ENCODE measurements at places on chromosomes 1 and 21.

DNA sequence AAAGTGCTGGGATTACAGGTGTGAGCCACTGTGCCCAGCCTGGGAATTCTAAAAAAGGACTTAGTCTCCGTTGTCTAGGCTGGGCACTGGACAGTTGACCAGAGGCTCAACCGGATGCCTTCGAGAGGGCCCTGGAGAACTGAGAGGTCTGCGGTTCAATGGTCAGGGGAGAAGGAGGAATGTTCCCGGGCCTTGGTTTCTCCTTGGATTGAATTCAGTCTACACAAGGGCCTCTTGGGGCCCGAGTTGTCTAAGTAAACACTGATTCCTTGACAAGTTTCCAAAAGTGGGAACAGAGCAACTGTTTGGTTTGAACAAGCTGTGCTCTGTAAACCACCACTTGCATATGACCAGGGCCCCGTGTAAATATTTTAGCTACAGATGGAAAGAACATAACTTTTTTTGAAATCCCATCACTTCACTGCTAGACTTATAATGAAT is 29.1 kb upstream of the CAPZB start:
- DNase-seq, result peak; percentile 41

- no peak for DNase-seq
Observed at GRCh38 chr1:9399510-9400424, 107.1 kb downstream of the SPSB1 start.

- no peak for DNase-seq
Observed at GRCh38 chr1:40847023-40847745, 15.0 kb downstream of the CITED4 start.

DNA sequence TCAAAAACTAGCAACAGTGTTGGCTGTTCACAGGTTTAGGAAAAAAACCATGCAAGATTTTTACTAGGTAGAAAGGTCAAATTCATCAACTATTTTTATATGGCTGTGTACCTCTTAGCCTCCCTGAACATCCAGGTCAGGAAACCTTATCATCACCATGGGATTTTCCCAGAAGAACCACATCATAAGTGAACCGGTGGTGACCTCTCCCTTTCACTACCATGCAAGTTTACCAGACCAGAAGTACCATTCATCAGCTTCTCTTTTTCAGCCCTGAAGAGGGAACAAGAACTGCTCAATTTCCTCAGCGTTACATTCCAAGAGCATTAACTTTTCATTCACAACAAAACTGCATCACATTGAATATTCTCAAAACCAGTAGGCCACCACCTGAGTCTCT is 5.9 kb downstream of the SSBP3 start:
- no peak for DNase-seq

DNA sequence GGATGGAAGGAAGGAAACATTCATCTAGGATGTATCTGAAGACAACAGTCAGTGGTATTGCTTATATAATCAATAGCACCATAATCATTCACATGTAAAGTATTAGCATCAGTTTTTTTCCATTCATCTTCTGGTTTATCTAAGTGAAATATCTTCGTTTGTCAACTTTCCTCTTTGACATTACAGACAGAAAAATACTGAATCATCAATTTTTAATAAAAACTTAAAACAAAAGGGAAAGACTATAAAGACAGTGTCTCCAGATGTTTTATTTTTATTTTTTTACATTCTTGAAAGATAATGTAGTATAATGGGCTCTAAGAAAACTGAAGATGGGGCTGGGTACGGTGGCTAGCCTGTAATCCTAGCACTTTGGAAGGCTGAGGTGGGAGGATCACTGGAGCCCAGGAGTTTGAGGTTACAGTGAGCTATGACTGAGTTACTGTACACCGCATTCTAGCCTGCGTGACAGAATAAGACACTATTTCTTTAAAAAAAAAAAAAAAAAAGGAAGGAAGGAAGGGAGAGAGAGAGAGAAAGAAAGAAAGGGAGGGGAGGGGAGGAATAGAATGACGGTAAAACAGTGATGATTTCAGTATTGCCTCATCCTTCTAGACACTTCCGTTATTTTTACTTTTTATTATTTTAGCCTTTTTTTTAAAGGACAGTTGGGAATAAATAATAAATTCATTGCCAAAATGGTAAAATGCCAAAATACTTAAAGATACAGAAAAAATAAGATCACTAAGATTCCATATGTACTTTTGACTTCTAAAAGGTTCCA is 89.5 kb downstream of the NRIP1 start:
- DNase-seq, result no peak

GRCh38 chr1:102661481-102661880 is 446.8 kb downstream of the COL11A1 start:
- DNase-seq, result no peak

DNA sequence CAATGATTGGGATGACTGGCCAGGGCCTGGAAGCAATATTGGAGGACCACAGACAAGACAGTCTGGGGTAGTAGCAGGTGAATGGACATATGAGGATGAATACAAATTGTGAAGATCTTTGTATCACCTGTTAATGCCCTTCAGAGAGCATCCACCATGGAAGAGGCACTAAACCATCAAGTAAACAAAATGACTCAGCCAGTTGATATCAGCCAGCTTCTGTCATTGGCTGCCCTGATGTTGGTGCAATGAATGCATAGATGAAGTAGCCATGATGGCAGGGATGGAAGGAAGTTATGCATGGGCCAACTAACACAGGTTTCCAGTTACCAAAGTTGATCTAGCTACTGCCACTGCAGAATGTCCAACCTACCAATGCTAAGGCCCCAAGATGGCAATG is 16.1 kb upstream of the ERI3 start:
- no peak for DNase-seq

DNA sequence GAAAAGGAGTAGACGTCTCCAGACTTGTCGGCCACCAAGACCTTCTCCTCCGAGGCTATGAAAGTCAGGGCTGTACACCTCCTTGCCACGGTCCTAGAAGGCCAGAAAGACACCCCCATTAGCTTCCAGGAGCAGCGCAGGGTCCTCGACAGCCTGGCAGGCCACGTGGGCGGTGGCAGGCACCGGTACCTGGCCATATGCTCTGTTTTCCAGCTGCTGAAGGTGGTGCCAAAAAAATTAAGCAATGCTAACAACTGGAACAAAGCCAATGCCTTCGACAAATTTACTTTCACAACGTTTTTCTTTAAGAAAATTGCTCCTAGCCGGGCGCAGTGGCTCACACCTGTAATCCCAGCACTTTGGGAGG is 15.9 kb downstream of the WDR4 start:
- no peak for DNase-seq

DNA sequence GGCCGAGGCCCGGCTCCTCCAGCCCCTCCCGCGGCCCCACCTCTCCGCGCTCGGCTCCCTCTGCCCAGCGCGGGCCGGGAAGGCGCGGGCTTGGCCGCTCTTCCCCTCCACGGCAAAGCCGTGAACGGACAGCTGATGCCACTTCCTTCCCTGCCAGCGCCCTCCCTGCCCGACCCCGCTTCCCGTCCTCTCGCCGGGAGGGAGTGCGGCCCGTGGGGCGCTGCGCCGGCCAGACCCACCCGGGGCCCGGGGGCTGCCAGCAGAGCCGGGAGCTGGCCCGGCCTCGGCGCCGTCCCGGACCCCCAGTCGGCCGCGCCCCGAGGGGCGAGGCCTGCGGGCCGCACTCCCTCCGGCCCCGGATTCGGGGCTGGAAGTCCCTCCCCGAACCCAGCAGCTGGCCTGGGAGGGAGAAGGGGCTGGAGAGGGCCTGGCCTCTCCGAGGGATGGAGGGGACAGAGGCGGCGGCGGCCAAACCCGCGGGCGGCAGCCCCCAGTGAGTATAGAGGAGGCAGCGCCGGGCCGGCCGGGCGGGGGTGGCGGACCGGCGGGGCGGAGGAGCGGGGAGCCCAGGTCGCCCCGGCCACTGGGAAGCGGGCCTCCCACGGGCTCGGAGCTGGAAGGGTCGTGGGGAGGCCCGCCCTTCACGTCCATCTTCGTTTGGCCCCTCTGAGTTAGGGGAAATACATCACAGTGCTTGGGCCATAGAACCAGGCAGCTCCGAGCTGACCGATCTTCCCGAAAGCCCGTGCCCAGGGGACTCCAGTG is at the start of gene KIAA1614:
Gene KIAA1614 (plus strand): TSS at position 97 of the 765 bp plus-strand sequence. CDS start 347 bp downstream, at position 444.
- DNase-seq, result peak; percentile 86

DNA sequence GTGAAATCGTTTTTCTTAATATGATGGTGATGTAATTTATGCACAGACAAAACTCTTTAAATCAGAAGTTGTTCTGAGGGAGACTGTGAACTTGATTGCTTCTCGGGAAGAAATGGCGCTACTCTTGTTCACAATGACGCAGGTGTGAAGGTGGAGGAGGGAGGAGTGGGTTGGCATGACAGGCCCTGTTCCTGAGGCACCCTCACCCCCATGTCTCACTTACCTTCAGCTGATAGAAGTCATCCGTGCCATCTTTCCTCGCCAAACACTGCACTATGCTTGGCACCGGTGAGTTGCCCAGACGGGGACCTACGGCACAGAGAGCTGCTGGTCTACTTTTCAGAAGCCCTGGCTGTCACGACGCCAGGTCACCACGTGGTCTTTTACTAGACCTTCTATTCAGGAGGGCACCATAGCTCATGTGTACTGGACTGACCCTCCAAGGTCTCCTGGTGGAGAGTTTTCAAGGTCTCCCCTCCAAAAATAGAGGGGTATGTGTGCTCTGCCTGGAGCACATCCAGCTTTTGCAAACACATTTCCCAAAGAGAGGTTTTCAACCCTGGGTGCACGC is 27.1 kb downstream of the STK40 start:
- no peak for DNase-seq

DNA sequence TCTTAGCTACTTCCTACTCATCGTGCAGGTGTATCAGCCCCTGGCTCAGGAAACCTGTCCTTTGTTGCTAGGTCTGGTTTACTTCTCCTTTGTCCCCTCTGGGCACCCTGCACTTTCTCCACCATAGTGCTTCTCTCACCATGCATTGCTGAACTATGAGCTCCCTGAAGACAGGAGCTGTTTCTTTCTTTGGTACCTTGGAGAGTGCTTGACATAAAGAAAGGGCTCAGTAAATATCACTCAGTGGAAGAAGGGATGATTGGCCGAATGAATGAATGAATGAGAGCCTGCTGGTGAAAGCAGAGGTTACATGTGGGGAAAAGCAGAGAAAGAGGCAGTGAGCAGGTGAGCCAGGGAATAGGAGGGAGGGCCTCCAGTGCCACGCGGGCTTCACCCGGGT is 9.8 kb upstream of the HMGB4 start:
- DNase-seq, result no peak

DNA sequence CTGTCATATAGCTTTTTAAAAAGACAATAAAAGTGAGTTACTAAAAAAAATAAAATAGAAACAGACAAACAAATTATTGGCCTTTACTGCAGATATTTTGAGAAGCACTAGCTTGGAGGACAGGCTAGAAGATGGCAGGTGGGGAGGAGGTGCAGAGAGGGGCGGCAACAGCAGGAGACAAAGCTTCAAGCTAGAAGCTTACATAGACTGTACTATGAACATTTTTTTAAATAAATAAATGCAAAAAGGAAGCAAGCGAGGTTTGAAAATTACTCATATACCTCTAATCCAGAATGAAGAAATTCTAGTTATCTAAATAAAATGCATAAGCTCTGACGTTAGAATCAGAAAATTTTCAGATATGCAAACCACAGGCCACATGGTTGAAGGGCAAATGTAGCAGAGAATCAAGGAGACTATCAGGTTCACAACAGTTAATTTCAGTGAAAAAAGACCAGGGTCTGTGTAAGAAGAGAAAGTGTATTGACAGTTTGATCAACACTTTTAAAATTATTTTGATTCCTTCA is 54.9 kb downstream of the NRIP1 start:
- peak; percentile 29 for DNase-seq

GRCh38 chr1:95203908-95204437 is 30.0 kb upstream of the RWDD3 start:
- no peak for DNase-seq

DNA sequence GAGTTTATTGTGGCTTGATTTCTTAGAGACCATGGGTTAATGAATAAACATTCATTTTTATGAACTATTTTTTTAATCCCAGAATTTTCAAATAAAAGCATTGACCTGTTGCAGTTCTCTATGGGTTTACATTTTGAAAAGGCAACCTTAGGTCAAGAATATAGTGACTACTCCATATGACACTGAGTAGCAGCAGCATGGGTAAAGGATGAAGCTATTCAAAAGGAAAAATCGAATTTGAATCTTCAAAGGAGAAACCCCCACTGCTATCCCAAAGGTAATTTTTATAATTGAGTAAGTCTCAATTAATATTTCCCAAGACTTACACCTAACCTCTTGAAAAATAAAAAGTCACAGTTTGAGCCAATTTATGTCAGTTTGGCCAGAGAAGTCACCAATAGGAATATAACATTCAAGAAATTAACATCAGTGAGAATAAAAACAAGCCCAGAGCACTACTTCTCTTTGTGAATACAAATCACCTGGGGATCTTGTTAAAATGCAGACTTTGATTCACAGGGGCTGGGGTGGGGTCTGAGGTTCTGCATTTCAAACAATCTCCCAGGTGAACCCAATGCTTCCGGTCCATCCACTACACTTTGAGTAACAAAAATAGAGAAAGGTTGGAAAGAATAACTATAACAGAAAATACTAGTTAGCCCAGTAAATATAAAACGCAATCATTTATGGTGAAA is 39.8 kb downstream of the USP1 start:
- DNase-seq, result no peak

DNA sequence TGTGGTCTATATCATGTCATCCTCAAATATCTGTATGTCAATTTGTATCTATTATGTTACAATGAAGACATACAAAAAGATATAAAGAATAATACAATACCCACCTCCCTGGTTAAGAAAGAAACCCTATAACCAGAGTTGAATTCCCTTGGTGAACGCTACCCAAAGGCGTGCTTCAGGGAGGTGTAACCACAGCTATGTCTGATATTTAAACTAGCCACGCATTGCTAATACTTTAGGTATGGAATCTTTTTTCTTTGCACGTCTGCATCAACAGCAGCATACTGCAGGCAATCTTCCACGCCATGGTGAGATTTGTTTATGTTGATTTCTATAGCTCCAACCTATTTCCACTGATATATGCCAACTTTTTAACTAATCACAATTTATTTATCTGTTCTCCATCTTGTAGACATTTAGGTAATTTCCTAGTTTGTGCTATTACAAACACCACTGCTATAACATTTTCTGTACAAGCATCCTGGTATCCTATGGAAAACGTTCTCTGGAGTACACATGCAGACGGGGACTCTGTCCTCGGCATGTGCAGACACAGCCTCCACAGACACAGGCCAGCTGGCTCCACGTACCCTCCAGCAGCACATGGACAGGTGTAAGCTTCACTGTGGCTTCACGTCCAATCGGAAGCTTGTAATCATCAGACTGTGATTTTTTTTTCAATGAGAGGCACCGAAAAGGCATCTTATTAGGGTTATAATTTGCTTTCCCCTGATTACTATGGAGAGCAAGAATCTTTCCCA is 58.5 kb downstream of the HSF2BP start:
- DNase-seq, result peak; percentile 74

GRCh38 chr1:212138457-212138856 is 102.9 kb downstream of the DTL start:
- DNase-seq, result no peak

- no peak for DNase-seq
Observed at GRCh38 chr1:167849666-167850065, 64.3 kb downstream of the ADCY10 start.

GRCh38 chr1:51453010-51453409 is 66.1 kb downstream of the EPS15 start:
- no peak for DNase-seq

- no peak for DNase-seq
Observed at GRCh38 chr1:33146003-33146402, 35.8 kb downstream of the TRIM62 start.

Data from AG08396 (cell line).